ENCODE measurements at places on chromosomes 7 and 10. TPM values are rescaled to one million over a fixed set of nuclear protein-coding genes. Genes with fewer than 3 reads are reported as not detected.
A peak's percentile ranks its signal among the peaks of the same experiment; 100 is the strongest.

CALHM1 gene
- total RNA-seq: not detected

GRCh38 chr7:18607025-18607424 lies 111.5 kb downstream of the HDAC9 start:
- DNase-seq: no peak

NIPSNAP2 gene
- 32.5 TPM for total RNA-seq

IGFBP1 gene
- total RNA-seq: not detected

DNA sequence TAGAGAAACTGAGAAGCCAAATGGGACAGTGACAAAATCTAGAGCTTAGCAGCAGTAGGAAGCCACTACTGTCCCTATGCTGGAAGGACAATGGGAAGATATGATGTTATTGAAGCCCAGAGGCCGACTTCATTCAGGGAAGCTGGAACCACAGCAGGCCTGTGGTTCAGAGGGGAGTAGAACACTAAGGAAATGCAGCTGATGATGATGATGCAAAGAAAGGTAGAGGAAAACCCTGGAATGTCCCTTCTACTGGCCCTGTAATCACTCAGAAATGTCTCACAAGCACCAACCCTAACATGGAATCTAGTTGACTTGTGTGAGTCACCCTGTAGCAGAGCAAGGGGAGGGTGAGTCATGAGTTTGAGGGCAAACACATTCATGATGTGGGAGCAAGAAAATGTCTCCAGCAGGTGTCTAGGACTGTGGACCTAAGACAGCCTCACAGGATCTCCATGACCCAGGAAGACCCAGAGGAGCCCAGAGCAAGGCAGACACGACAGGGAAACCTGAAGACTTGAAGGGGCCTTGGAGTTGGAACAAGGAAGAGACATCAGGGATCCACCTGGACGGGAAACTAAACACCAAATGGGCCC lies 37.0 kb upstream of the LRRC17 start:
- DNase-seq: no peak

GRCh38 chr10:62681211-62681940 lies 123.1 kb upstream of the ADO start:
- DNase-seq: peak; percentile 34

DNA sequence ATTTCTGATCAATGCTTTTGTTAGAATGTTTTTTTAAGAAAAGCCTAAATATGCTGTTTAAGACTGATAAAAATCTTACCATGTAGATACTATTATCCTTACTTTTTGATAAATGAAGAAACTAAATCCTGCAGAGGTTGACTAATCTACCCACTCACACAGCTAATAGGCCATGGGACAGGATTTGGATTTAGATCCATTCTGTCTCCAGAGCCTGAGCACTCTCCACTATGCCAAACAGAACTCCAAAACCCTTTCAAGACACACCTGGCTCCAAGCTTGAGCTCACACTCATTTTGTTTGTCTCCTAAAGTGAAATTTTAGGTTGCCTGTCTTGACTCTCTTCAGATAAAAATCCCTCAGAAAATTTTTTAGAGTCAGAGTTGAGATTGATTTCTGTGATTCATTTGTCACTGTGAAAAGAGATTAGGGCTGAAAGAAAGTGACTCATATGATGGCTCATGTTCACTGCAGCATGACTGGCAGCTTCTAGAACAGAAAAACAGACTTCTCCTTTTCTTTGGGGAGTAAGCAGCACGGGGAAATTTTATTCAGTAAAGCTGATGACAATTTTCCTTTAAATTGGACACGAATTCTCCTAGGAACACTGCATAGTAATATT lies 132.3 kb upstream of the POT1 start:
- DNase-seq: no peak

DNA sequence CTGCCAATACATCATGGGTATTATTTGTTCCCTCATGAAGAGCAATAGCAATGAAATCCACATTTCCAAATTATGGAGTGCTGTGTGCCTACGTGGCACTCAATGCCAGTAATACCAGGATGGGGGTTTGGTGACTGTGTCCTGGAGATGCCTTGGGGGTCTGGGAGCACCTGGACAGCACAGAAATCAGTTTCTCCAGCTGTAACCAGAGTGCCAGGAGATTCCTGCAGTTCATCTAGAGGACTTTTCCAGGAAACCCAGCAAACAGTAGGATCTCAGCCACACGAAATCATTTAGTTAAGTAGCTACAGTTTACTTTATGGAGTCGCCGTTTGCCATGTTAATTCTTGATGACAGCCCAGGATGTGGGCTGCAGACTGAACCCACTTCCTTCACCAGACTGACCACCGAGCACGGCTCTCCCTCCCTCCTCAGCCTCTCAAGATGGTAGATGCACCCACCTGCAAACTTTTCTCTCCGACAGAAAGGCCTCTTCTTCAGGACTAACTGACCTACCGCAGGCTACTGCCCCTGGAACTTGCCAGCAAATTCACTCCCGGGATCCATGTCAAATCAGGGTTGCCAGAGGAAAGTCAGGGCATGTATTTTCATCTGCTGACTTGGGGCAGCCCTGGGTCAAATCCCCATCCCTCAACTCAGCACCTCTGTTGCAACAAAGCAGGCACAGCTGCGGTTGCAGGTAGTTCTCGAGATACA lies 30.3 kb downstream of the MKI67 start:
- DNase-seq: no peak

GRCh38 chr7:128211626-128212025 lies 29.5 kb upstream of the LEP start:
- DNase-seq: no peak

All from naive thymus-derived CD4-positive, alpha-beta T cell (primary cell).